Activated CD4-positive, alpha-beta T cell treated with anti-CD3 and anti-CD28 coated beads, Interleukin-2, Interleukin-4, amounts not matched to agents 100 ng/mL and 50 ng/mL, durations not matched to agents 16 hours and 8 hours (primary cell): ENCODE measurements at places on chromosomes 7 and 10.
A peak's percentile ranks its signal among the peaks of the same experiment; 100 is the strongest.

GRCh38 chr7:101626069-101626671, 2.9 kb downstream of the MYL10 start:
- DNase-seq = no peak

DNA sequence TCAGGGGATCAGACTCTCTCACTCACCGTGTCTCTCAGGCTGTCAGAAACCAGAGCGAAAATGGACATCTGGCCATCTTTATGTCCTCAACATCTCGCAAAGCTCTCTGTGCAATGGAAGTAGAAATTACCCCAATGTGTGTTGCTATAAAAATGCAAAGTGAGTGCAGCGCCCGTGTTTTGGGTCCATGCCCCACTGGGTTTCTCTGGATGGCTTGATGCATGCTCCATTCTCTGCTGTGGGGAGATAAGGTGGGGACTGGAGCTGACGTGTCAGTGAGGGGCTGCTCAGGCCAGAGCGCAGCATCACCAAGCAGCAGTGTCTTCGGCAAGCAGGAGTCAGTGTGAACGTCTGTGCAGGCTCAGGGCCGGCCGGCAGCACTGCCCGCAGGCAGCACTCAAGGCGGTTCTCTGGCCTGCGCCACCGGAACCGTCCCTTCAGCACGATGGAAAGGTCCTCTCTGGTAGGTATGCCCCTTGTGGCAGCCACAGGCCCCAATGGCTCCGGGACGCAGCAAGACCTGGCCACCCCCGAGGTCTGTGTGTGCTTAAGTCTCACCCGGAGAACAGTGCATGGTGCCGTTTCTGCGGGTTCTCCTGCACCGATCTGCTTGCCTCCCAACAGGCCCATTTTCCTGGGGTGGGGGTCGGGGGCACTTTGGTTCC, 30.2 kb downstream of the WDR86 start:
- DNase-seq = no peak

DNA sequence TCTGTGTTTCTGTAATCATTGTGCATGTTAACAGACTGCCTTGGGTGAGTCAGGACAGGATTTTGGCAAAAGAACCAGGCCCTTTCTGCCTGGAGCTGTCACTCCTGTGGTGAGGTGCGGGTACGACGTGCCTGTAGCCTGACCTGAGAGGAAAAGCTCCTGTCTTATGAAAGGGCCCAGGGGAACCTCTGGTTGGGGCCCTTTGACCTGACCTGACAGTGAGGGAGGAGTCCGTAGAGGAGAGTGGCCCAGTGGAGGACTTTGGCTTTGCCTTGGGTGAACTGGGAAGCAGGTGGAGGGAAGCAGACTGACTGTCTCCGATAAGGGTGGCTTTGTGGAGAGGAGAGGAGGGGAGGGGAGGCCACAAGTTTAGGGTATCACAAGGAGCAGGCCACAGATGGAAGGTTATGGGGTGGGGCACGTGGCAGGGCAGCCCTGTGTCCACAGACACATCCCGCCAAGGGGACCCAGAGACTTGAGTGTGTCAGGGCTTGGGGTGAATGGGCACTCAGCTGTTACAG, 6.9 kb downstream of the PFKP start:
- DNase-seq = no peak

DNA sequence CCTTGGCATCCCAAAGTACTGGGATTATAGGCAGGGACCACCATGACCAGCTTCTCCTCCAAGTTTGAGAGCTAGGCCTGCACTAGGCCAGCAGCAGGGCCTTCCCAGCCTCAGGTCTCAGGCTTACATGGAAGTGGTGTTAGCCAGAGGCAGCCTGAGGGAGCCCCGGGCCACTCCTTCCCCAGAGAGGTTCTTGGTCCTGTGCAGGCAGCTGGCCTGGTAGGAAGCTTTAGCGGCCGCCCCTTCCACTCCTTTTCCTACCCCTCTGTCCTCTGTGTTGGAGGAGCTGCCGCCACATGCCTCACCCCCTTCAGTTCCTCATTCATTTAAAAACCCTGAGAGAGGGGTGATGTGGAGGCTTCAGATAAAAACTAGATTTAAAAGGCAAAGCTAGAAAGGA, 40.3 kb downstream of the TSPAN15 start:
- no peak for DNase-seq

GRCh38 chr10:99976886-99977665, 32.7 kb downstream of the DNMBP start:
- no peak for DNase-seq

GRCh38 chr10:104139221-104139620, 17.2 kb downstream of the SFR1 start:
- no peak for DNase-seq

- no peak for DNase-seq
Observed at GRCh38 chr7:51007551-51008505, 225.1 kb upstream of the GRB10 start.

- DNase-seq = no peak
Observed at GRCh38 chr10:74746813-74747212, 79.6 kb upstream of the KAT6B start.

GRCh38 chr10:46228563-46229071, 58.2 kb upstream of the ANTXRL start:
- peak; percentile 57 for DNase-seq

DNA sequence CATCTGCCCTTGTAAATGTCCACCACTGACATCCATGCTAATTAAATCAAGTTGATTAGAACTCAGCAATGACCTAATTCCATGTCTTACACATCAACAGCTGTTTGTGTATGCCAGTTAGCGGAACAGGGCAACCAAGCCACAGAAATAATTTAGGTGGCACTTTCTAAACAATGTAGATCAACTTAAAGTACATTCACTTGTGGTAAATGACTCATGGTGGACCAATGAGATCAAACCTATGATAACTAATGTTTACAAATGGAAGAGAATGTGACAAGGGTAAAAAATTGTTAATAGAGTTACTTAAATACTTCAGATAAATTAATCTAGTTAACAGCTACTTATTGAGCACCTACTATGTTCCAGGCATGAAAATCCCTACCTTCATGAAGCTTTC, 63.1 kb upstream of the ICA1 start:
- no peak for DNase-seq

GRCh38 chr7:47581804-47582763, at the start of gene TNS3:
Gene TNS3, minus strand, starts transcription at chr7:47582111. Its CDS starts 142,475 bp downstream, at chr7:47439636.
- DNase-seq = no peak

DNA sequence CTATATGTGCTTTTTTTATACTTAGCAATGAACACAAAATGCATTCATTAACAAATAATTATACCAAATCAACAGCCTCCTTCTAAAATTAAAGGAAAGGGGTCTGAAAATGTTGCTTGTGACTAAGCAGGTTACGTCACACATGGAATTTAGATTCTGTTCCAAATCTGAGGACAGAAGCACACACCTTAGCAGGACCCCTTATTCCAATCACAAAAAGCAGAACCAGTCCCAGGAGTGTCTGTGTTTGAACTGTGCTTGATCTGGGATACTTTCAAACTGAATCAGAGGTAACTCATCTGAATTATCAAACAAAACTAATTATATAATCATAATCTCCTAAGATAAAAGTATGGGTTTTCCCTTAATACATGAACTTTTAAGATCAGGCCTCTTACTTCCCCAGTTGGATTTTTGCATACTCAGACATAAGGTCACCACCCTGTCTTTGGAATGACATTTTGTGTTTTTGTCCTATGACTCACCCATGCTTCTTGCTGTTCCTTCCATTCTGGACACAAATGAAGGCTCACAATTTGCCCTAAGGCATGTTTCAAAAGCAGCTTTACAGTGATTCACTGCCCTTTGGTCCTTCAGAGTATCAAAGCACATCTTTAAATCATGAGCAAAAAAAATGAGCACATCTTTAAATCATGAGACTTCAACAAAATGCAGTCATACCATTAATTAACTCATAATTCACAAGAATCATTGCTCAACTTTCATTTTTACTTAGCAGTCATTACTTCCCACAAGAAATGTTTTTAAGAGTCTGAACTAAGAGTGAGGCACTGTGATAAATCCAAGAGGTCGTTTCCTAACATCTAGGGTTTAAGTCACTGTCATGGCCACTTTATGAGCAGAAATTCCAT, 35.5 kb downstream of the SEMA3C start:
- DNase-seq = no peak

DNA sequence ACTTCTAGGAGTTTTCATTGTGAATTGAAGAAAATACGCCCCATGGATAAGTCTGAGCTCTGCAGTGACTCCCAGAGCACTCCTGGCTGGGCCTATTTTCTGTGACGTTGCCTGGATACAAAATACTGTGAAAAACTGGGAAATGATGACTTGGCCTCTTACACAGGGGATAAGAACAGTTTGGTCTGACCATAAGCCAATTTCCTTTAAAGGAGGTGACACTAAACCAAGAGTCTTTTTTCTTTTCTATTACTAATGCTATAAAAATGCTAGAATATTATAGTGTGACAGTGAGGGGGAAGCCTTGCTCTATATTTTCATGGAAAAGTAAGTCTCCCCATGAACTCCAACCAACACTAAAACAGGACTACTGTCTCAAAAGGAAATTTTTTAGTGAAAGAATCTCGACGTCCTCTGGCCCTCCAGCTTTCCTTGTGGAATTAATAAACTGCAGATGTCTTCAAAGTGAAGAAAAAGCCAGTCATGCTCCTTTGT, 45.5 kb downstream of the MYOF start:
- no peak for DNase-seq

DNA sequence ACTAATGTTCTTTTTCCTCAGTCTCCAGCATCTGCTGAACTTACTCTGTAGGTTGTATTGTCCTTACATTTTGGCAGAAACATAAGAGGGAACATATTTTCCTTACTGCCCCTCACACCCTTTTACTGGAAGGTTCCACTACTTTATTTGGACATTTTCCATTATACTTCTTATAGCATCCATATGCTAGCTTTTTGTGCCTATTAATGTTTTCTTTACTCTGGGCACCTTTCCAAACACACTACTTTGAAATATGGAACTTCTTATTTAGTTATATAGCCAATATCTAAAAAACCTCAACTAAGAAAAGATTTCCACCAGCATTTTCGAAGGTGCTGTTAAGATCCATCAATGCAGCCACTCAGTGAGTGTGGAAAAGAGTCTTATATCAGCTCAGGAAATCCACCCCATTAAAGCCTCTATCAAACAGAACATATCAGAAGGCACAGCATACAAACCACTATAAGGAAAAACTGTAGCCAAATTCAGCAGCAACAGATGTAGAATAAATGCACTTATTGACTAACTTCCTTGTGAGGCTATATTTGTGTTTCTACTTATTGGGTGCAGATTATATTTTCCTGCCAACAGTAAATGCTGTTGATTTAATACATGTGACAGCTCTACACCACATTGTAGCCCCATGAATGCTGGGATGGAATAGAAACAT, 272.5 kb upstream of the SEMA3E start:
- no peak for DNase-seq

DNA sequence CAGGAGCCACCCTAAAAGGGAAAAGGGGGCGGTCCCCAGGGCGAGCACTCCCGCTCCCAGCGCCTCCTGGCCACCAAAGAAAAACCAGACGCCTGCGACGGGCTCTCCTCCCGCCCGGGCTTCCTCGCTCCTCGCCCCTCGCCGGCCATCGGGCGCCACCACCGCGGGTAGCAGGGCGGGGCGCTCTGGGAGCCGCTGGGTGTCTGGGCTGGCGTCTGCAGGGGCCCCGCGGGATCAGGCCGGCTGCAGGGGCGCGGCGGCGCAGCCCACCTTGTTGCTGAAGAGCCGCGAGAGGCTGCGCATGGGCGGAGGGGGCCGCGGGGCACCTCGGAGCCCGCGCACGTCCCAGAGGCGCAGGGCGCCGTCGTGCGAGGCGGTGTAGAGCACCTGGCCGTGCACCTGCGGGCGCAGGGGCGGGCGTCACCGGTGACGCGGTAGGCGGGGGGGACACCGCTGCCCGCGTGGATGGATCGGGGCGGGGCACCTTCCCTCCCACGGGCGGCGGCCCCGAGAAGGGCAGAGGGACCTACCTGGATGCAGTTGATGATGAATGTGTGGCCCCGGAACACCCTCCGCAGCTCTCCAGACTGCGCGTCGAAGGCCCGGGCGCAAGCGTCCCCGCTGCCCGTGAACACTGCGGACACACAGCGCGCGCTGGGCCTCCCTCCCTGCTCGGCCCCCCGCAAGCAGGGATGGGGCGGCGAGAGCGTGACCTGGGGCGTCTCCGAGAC, 28.3 kb downstream of the WDR86 start:
- DNase-seq = no peak

GRCh38 chr10:70493660-70494234, 15.2 kb downstream of the PALD1 start:
- no peak for DNase-seq
